ENCODE measurements at places on chromosomes 7 and 10. TPM values are rescaled to one million over a fixed set of nuclear protein-coding genes. Genes with fewer than 3 reads are reported as not detected.

- H3K27me3 ChIP-seq, result no peaks in the 10 kb centered on the region
- no peak for DNase-seq
- peak overlapping the region; percentile 59 for H3K27ac ChIP-seq
- H3K4me3 ChIP-seq, result no peak overlapping the region
- H3K36me3 ChIP-seq, result no peaks in the 10 kb centered on the region
These were observed 4.6 kb upstream of the MYH16 start for GRCh38 chr7:99267841-99268576.

DNA sequence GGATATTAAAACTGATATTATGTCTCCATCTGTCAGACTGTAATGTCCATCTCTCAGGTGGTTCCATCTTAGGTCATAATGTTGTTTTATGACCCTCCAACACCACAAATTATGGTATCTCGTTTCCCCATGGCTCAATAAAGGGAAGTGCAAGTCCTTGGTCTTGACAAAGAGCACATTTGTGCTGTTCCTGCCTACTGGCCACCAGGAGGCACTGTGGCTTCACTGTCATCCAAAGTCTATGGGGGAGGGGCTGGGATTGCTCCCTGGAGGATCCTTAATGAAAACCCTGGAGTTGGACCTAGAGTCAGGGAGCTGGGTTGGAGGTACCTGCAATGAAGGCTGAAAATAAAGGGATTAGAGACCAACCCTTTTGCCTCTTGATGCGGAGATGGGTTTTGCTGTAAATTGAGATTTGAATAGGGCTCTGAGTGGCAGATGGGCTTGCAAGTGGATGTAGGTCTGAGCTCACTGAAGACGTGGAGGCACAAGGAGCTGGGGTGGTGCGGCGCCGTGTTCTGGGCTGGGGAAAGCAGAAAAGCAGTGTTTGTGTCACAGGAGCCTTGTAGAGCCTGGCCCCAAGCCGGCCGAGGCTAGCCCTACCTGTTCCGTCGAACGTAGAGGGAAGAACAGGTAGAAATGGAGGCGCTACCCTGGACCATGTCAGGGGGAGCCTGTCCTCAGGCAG lies 180.5 kb upstream of the PRSS58 start:
- no peaks in the 10 kb centered on the region for H3K27me3 ChIP-seq
- H3K4me1 ChIP-seq, result no peaks in the 10 kb centered on the region
- DNase-seq, result no peak
- H3K4me3 ChIP-seq, result no peak overlapping the region
- H3K27ac ChIP-seq, result no peak overlapping the region

GRCh38 chr10:121296881-121297585 lies 301.2 kb downstream of the FGFR2 start:
- no peak overlapping the region for H3K27ac ChIP-seq
- H3K36me3 ChIP-seq, result no peaks in the 10 kb centered on the region
- H3K4me1 ChIP-seq, result no peaks in the 10 kb centered on the region

DNA sequence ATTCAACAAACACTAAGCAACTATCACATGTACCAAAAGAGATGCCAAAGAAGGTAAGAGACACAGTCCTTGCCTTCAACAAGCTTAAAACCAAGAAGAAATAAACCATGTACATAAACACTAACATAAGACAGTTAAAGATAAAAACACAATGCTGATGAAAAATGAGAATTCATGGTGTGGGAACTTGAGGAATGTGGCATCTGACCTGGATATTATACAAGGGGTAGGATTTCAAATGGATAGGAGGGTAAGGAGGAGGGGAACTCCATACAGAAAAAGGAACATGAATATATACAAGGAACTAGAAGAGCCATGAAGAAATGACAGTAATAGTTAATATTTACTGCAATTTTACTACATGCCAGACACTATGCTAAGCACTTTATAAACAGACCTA lies 11.0 kb downstream of the HIBADH start:
- no peaks in the 10 kb centered on the region for H3K36me3 ChIP-seq
- no peak overlapping the region for H3K27ac ChIP-seq
- no peak for DNase-seq
- H3K27me3 ChIP-seq, result no peaks in the 10 kb centered on the region

DNA sequence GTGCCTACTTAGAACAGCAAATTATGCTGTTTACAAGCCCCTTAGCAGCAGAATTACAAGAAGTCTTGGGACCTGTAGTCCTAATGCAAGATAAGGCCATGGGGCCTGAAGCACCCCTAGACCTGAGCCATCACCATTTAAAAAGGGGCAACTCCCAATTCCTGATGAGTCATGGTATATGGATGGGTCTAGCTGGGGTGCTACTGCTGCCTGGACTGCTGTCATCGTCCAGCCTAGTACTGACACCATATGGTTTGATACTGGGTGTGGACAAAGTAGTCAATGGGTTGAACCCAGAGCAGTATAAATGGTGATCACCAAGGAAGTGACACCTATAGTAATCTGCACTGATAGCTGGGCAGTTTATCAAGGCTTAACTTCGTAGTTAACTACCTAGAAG lies 450.0 kb downstream of the IPMK start:
- no peaks in the 10 kb centered on the region for H3K36me3 ChIP-seq
- H3K27me3 ChIP-seq, result no peaks in the 10 kb centered on the region

DNA sequence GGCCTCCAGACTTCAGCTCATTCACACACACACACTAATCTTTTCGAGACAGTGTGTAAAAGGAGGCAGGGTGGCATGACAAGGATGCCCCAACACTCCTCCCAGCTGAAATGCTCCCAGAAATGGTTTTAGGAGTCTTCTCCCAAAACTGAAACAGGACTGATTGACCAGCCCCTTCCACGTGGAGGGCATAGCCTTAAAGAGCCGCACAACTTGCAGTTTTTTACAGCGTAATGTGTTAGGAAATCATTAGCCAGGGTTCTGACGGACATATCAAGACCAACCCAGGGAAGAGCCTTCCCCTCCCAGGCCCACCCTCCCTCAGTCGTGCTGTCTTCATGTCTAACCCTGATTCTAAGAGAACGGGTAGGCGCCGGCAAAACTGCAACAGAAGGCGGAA lies 224.6 kb downstream of the TNS3 start:
- peak; percentile 24 for DNase-seq
- no peak overlapping the region for H3K4me3 ChIP-seq
- peaks cover 9% of the 10 kb centered on the region for H3K4me1 ChIP-seq
- no peak overlapping the region for H3K27ac ChIP-seq
- no peaks in the 10 kb centered on the region for H3K36me3 ChIP-seq

GRCh38 chr7:13072014-13072413 lies 384.6 kb downstream of the ARL4A start:
- H3K4me1 ChIP-seq, result no peaks in the 10 kb centered on the region
- no peak overlapping the region for H3K4me3 ChIP-seq
- H3K36me3 ChIP-seq, result no peaks in the 10 kb centered on the region
- DNase-seq, result no peak

GRCh38 chr7:30755384-30756154 lies 3.6 kb downstream of the INMT start:
- no peaks in the 10 kb centered on the region for H3K27me3 ChIP-seq
- DNase-seq, result no peak
- no peaks in the 10 kb centered on the region for H3K4me1 ChIP-seq
- H3K4me3 ChIP-seq, result no peak overlapping the region
- H3K27ac ChIP-seq, result peak overlapping the region; percentile 75

GRCh38 chr7:16171928-16172327 lies 249.4 kb downstream of the CRPPA start:
- DNase-seq, result no peak
- no peaks in the 10 kb centered on the region for H3K27me3 ChIP-seq
- H3K4me1 ChIP-seq, result no peaks in the 10 kb centered on the region
- H3K4me3 ChIP-seq, result no peak overlapping the region

GRCh38 chr7:45993621-45994020 lies 72.5 kb upstream of the IGFBP3 start:
- H3K36me3 ChIP-seq, result no peaks in the 10 kb centered on the region
- H3K4me1 ChIP-seq, result no peaks in the 10 kb centered on the region
- no peaks in the 10 kb centered on the region for H3K27me3 ChIP-seq
- H3K27ac ChIP-seq, result no peak overlapping the region

DNA sequence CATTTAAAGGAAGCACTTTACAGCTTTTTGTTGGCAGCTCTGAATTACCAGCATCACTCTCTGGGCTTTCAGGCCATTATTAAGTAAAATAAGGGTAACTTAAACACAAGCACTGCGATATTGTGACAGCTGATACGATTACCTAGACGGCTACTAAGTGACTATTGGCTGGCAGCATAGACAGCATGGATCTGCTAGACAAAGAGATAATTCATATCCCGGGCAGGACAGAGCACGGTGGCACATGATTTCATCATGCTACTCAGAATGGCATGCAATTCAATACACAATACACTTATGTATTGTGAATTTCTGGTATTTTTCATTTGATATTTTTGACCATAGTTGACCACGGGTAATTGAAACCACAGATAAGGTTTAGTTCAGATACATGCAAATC lies 522.0 kb upstream of the LRRN3 start:
- no peaks in the 10 kb centered on the region for H3K4me1 ChIP-seq
- no peaks in the 10 kb centered on the region for H3K27me3 ChIP-seq
- no peak overlapping the region for H3K4me3 ChIP-seq
- no peak for DNase-seq

GRCh38 chr7:140981951-140982350 lies 32.8 kb downstream of the MRPS33 start:
- H3K4me3 ChIP-seq, result no peak overlapping the region
- no peak for DNase-seq
- no peaks in the 10 kb centered on the region for H3K36me3 ChIP-seq
- H3K4me1 ChIP-seq, result no peaks in the 10 kb centered on the region
- H3K27ac ChIP-seq, result no peak overlapping the region
- H3K27me3 ChIP-seq, result no peaks in the 10 kb centered on the region

Gene RARRES2
- total RNA-seq, result 297 TPM

Gene CFAP46
- 0.66 TPM for total RNA-seq

Gene PILRA
- total RNA-seq, result 9.9 TPM

Gene ANTXRL
- total RNA-seq, result 0.15 TPM

Gene TBRG4
- 63.8 TPM for total RNA-seq

Gene RINT1
- 17.7 TPM for total RNA-seq

Gene NACAD
- total RNA-seq, result 1.2 TPM

Gene ZNF488
- total RNA-seq, result not detected

Gene GSTK1
- total RNA-seq, result 242 TPM

Gene CYP3A7
- total RNA-seq, result not detected
